ENCODE measurements at places on chromosomes 2 and 18.
A peak's percentile ranks its signal among the peaks of the same experiment; 100 is the strongest.

DNA sequence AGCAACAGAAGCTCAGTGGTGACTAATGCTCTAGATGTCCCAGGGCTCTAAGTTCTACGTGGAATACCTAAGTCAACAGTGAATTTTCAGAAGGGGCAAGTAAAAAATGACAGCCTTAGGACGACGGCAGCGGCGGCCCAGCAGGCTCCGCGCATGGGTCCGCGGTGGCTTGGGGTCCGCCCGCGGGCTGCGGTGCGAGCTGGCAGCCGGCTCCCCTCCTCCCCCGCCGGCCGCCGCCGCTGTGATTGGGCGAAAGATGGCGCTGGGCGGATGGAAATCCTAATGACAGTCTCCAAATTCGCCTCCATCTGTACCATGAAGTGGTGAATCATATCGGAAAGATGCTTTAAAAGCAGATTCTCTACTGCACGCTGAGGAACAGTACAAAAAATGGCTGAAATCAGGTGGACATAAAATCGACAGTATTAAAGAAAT, 74.7 kb downstream of the HNRNPLL start:
- DNase-seq = peak; percentile 57

GRCh38 chr2:170141865-170142264, 36.1 kb upstream of the MYO3B start:
- DNase-seq = no peak

- no peak for DNase-seq
Measured at GRCh38 chr2:236054125-236054524, 114.1 kb downstream of the GBX2 start.

- DNase-seq = no peak
Measured at GRCh38 chr18:13382366-13382953, 163.9 kb downstream of the LDLRAD4 start.

GRCh38 chr2:42025151-42025582, 22.7 kb upstream of the PKDCC start:
- peak; percentile 80 for DNase-seq

- no peak for DNase-seq
Measured at GRCh38 chr18:42011053-42011452, 56.0 kb downstream of the PIK3C3 start.

DNA sequence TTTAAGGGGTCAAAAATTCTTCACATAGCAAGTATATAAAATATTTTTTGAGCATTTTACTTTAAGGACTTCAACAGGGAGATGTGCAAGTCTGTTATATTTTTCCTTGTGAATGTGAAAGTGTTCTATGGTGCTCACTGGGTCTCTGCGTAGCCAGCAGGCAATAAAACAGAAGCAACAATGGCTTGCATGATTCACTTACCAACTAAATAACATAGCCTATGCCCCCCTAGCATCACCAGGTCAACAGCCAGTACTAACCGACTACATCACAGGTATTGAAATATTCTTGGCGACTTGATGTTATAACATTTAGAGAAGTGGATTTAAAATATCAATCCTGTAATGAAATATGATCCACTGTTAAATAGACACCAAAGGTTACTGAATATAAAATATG, 398.9 kb downstream of the XIRP2 start:
- DNase-seq = no peak
